ENCODE measurements at places on chromosomes 6 and 20. TPM values are rescaled to one million over a fixed set of nuclear protein-coding genes. Genes with fewer than 3 reads are reported as not detected.

Gene HLA-F
- 748 TPM for total RNA-seq

Gene TSPO2
- not detected for total RNA-seq

Gene PI3
- total RNA-seq, result not detected

Gene OPRL1
- 1.9 TPM for total RNA-seq

Gene TUBB
- 118 TPM for total RNA-seq

Gene COL9A1
- not detected for total RNA-seq

- no peaks in the 10 kb centered on the region for H3K27me3 ChIP-seq
- H3K36me3 ChIP-seq, result no peaks in the 10 kb centered on the region
- no peak overlapping the region for H3K4me3 ChIP-seq
- H3K27ac ChIP-seq, result no peak overlapping the region
- no peaks in the 10 kb centered on the region for H3K4me1 ChIP-seq
Observed at GRCh38 chr6:83044091-83044768, 21.4 kb downstream of the UBE3D start.

DNA sequence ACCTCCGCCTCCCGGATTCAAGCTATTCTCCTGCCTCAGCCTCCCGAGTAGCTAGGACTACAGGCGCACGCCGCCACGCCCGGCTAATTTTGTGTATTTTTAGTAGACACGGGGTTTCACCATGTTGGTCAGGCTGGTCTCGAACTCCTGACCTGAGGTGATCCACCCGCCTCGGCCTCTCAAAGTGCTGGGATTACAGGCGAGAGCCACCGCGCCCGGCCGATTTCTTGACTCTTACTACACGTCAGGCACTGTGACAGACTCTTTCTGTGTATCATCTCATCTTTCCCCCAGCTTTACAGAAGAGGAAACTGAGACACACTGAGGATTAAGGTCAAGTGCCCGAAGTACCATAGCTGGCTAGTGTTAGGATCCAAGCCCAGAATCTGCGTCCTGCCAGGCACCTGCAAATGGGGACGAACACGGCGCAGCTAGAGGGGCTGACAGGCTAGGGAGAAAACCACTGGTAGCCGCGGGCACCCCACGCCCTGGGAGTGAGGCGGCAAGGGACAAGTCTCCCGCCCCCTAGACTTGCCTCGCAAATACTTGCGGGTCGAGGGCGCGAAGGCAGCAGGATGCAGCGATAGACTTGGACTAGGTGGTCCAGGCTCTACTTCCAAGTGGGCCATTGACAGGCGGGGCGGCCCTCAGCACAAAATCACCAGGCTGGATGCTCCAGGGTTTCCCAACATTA is 1.1 kb upstream of the TAF8 start:
- H3K27ac ChIP-seq, result peak overlapping the region; percentile 66
- H3K36me3 ChIP-seq, result peaks cover 21% of the 10 kb centered on the region
- H3K4me1 ChIP-seq, result peaks cover 26% of the 10 kb centered on the region
- no peak for DNase-seq
- peak overlapping the region; percentile 80 for H3K4me3 ChIP-seq

DNA sequence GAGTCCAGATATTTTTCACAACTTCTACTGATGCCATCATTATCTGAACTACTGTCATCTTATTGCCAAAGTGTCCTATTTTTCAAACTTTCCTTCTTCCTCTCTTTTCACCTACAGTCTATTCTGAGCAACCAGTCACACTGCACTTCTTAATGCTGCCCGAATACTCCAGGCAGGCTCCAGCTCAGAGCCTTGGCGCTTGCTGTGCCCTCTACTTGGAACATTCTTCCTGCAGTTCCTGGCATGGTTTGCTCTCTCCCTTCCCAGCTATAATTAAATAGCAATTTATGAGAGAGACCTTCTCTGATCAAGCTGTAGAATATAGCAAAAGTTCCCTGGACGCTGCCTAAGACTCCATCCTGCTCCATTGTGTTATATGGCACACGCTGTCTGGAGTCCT is 831.6 kb downstream of the QKI start:
- no peak overlapping the region for H3K27ac ChIP-seq
- no peaks in the 10 kb centered on the region for H3K36me3 ChIP-seq
- no peak overlapping the region for H3K4me3 ChIP-seq
- no peaks in the 10 kb centered on the region for H3K27me3 ChIP-seq
- DNase-seq, result no peak

DNA sequence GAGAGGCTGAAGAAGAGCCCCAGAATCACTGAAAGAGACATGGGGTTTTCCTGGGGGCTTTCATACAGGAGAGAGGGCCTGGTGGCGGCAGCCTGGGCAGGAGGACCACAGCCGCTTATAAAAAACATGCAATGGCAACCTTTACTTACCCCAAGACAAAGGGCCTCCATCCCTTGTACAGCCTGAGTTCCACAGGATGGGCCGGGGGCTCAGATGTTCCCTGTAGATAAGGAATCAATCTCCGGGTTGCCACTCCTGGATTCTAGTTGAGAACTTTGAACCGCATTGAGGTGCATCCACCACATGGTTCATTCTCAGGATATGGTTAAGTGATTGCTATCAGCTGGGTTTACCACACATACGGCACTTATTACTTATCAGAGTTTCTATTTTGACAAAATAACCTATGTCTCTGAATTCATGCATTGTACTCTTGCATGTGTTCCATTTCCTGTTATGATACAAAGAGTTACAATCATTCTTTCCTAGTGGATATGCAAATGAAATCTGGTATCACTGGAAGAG is 677.6 kb downstream of the KIF16B start:
- no peak overlapping the region for H3K27ac ChIP-seq
- no peaks in the 10 kb centered on the region for H3K27me3 ChIP-seq
- DNase-seq, result no peak
- H3K4me1 ChIP-seq, result no peaks in the 10 kb centered on the region
- no peaks in the 10 kb centered on the region for H3K36me3 ChIP-seq
- no peak overlapping the region for H3K4me3 ChIP-seq

- H3K27ac ChIP-seq, result no peak overlapping the region
- no peaks in the 10 kb centered on the region for H3K4me1 ChIP-seq
- H3K27me3 ChIP-seq, result peaks cover 11% of the 10 kb centered on the region
- no peak overlapping the region for H3K4me3 ChIP-seq
- DNase-seq, result no peak
Observed at GRCh38 chr6:138296381-138296780, 78.1 kb upstream of the PBOV1 start.

DNA sequence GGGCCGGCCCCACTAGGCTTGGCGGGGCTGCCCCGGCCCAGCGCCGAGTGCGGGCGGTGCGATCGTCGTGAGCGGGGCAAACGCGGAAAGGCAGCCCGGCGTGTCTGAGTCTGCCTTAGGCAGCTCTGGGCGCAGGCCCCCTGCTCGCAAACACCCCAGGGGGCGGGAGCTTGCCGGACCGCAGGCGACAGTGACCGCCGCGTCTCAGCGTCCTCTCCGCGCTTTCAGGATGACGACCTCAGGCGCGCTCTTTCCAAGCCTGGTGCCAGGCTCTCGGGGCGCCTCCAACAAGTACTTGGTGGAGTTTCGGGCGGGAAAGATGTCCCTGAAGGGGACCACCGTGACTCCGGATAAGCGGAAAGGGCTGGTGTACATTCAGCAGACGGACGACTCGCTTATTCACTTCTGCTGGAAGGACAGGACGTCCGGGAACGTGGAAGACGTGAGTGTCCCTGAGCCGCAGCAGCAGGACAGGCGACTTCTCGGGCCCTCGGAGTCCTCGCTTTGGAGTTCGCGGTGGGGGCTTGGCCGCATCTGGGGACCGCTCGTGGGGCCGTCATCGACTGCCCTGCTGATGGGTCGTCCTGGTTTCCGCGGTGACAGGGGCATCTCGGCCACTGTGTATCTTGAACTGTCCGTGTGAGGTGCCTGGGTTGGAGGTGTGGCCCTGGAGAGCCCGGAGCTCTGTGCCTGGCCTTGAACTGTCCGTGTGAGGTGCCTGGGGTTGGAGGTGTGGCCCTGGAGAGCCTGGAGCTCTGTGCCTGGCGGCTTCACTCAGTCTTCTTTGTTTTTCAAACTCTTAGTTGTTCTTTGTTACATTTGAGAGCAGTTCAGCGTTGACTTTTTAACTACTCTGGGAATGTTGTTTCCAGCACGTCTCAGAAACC is 786 bp downstream of the ADRM1 start:
- DNase-seq, result no peak
- H3K36me3 ChIP-seq, result peaks cover 22% of the 10 kb centered on the region
- peaks cover 49% of the 10 kb centered on the region for H3K4me1 ChIP-seq
- H3K27ac ChIP-seq, result peak overlapping the region; percentile 23
- peak overlapping the region; percentile 83 for H3K4me3 ChIP-seq

DNA sequence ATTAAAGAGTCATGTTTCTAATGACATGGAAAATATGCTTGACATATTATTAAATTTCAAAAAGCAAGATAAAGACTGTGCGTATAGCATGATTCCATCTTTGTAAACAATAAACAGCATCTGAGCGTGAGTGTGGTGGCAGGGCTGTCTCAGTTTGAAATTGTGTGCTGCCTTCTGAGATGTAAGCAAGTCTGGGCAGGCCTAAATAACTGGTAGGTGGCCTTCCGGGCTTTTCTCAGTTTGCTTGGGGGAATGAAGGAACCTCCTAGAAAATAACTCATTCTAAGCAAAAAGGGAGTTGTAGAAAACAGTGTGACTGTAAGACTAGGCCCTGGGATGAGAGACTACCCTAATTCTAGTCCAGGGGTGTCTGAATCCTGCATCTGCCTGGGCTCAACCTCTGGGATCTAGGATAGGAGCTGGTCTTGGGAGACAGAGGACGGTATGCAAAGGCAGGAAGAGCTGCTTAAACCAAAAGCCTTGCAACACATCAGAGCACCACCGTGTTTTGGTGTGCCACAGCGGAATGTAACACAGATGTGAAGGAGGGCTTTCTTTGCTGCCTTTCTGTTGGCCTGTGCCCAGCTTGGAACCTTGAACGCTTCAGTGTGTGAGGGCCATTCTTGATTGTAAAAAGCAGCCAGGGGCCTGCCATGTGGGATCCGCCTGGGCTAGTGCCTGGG is 63.5 kb upstream of the L3MBTL3 start:
- no peak for DNase-seq
- no peaks in the 10 kb centered on the region for H3K36me3 ChIP-seq
- no peak overlapping the region for H3K27ac ChIP-seq
- H3K4me3 ChIP-seq, result no peak overlapping the region

DNA sequence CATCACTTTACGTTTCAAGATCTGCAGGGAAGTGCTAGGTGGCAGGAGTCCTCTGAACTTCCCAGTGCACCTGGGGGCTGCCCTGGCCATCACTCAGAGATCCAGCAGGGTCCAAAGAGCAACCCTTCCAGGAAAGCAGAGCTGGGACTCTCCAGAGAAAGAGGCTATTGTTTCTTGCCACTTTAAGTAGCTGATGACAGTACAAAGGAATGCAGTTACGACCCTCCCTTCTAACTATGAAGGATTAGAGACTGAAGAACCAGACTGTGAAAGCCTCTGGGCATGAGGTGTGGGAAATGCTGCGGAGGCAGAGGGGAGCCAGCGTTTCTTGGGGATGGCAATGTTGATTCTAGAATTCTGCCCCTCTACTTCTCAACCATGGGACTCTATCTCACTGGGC is 189.1 kb upstream of the SUPT3H start:
- no peak overlapping the region for H3K27ac ChIP-seq
- no peak for DNase-seq
- H3K4me3 ChIP-seq, result no peak overlapping the region
- H3K27me3 ChIP-seq, result no peaks in the 10 kb centered on the region
- H3K36me3 ChIP-seq, result no peaks in the 10 kb centered on the region
- no peaks in the 10 kb centered on the region for H3K4me1 ChIP-seq

GRCh38 chr6:5191222-5191621 is 69.5 kb downstream of the LYRM4 start:
- H3K4me1 ChIP-seq, result no peaks in the 10 kb centered on the region
- no peak overlapping the region for H3K4me3 ChIP-seq
- DNase-seq, result no peak

GRCh38 chr6:154766288-154766687 is 33.1 kb downstream of the SCAF8 start:
- peaks cover 13% of the 10 kb centered on the region for H3K4me1 ChIP-seq
- H3K27me3 ChIP-seq, result no peaks in the 10 kb centered on the region
- no peak overlapping the region for H3K4me3 ChIP-seq

DNA sequence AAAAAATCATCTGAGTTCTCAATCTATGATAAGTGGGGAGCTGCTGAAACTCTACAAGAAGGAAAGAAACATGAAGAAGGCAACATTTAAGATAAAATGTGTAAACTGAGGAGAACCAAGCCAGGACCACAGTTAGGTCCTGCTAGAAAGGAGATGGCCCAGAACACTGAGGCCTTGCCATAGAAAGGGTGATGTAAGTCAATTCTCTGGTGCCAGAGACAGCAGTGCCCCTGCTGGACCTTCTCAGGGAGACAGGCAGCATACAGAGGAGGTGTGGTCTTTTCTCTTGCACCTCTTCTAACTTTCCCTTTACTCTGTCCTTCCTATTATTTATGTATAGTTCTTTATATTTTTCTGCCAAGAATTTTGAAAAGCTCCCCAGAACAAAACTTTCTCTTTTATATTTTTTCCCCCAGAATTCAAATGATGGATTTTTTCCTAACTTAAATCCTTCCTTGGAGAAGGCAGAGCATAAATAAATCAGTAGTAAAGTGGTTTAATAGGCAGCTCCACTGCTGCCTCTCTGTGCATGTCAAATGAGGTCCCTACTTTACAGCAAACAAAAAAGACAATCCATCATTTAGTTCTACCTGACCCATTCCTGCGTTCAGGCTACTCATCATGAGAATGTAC is 9.0 kb downstream of the UQCC2 start:
- no peak for DNase-seq
- no peaks in the 10 kb centered on the region for H3K36me3 ChIP-seq
- H3K27me3 ChIP-seq, result no peaks in the 10 kb centered on the region
- H3K4me1 ChIP-seq, result peaks cover 18% of the 10 kb centered on the region

DNA sequence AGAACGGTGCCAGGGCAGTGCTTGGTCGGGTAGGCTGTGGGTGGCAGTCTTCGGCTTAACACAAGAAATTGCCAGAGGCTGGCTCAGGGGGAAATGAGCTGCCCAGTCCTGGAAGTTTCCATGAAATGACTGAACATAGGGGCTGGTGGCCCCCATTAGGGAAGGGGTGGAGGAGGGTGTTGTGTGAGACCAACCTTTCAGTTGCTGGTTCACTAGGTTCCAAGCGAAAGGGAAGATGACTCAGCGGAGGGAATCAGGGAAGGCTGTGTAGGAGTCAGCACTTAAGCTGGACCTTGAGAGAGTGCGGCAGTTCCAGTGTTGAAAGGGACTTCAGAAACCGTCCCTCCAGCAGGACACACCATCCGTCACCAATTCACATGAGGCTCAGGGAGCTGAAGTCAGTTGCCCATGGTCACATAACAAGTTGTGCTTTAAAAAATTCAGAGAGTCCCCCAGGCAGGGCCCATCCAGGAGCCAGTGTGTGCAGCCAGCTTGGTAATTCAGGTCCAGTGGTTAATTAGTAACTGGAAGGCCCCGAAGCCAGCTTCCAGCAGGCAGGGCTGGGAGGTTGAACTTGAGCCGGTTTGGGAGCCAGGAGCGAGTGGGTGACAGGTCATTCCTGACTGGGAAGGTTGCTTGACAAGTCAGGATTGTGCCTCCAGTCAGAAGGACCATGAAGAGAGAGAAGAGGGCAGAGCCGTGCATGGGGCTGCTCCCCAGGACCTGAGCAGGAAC is at the start of gene SGK2:
Gene SGK2 (plus strand): TSS at position 616 of the 735 bp plus-strand sequence. CDS start 7,469 bp downstream, outside the sequence.
- DNase-seq, result no peak
- no peaks in the 10 kb centered on the region for H3K36me3 ChIP-seq
- no peak within 1 kb of the TSS for H3K4me3 ChIP-seq

- no peaks in the 10 kb centered on the region for H3K4me1 ChIP-seq
- H3K36me3 ChIP-seq, result no peaks in the 10 kb centered on the region
- peaks cover 25% of the 10 kb centered on the region for H3K27me3 ChIP-seq
- H3K27ac ChIP-seq, result no peak overlapping the region
- peak; percentile 21 for DNase-seq
Observed at GRCh38 chr20:16803965-16804792, 56.0 kb downstream of the OTOR start.

- no peaks in the 10 kb centered on the region for H3K27me3 ChIP-seq
- H3K4me3 ChIP-seq, result no peak overlapping the region
- no peak overlapping the region for H3K27ac ChIP-seq
- DNase-seq, result no peak
- peaks cover 9% of the 10 kb centered on the region for H3K36me3 ChIP-seq
- H3K4me1 ChIP-seq, result peaks cover 2% of the 10 kb centered on the region
Observed at GRCh38 chr6:42313038-42313437, 95.4 kb upstream of the MRPS10 start.
